AG09309 (cell line): ENCODE measurements at places on chromosomes 7 and 10.

GRCh38 chr7:87113077-87113476 is 39.2 kb upstream of the DMTF1 start:
- DNase-seq = no peak

- DNase-seq = no peak
Observed at GRCh38 chr7:70660819-70661191, 471.1 kb upstream of the GALNT17 start.

DNA sequence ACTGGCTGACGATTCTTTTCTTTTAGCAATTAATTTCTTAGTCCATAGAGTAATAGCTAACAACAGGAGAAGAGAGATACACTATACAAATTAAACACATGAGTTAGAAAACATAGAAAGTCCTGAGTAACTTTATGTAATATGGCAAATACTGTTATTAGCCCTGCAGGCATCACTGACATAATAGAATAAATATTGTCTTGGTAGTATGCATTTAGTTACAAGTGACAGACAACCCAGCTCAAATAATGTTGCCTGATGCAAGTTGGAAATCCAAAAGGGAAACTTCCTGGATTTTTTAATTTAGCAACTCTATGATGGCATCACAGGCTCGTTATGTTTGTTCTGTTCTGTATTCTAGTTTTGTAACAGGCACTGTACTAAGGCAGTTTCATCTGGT is 95.1 kb downstream of the DKK1 start:
- no peak for DNase-seq

- no peak for DNase-seq
Observed at GRCh38 chr10:60650378-60650800, 127.9 kb upstream of the CDK1 start.

DNA sequence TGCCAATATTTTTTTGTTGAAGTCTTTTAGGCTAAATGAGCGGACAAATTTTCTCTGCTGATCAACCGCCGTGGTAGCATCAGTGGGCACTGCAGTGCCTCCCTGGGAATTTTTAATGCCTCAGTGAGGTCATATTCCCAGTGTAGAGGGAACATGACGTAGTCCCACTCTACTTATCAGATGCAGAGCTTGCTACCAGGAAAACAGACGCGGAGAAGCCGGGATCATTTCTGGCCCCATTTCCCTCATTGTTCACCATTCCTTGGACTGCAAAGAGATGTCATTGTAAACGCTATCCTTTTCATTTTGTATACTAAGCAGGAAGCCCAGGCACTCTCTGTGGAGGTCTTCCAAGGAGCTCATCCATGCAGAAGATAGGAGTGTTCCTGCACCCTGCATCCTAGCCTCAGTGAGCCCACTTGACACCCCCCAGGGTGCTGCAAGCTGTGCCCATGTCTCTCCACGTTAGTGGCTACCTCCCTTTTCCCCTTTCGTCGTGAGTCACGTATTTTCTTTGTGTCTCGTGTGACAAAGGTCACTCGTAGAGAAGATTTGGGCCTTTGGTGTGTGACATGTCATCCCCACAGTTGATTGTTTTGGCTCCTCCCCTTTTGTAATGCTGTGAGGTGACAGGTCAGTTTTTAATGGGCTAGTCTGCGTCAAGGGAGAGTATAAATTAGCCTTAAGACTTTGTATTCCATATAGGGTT is 145.5 kb downstream of the TCF7L2 start:
- no peak for DNase-seq

- no peak for DNase-seq
Observed at GRCh38 chr10:69335063-69335587, 56.8 kb downstream of the HK1 start.
